ENCODE measurements at places on chromosomes 5 and 9. TPM values are rescaled to one million over a fixed set of nuclear protein-coding genes. Genes with fewer than 3 reads are reported as not detected.

The PCDHB8 gene
- 2.3 TPM for total RNA-seq

The CCL27 gene
- not detected for total RNA-seq

The TSLP gene
- total RNA-seq: 3.7 TPM

The MXD3 gene
- total RNA-seq: 1.9 TPM

The NEURL1B gene
- total RNA-seq: 19.7 TPM

The CSF1R gene
- 11.9 TPM for total RNA-seq

The PHF24 gene
- 0.57 TPM for total RNA-seq

The MEIKIN gene
- not detected for total RNA-seq

The COL5A1 gene
- total RNA-seq: 21.6 TPM

The ADGRD2 gene
- not detected for total RNA-seq

The CHSY3 gene
- total RNA-seq: 3.1 TPM

The TAF7 gene
- 116 TPM for total RNA-seq

GRCh38 chr5:137572042-137572695 lies 73.0 kb upstream of the SPOCK1 start:
- DNase-seq: no peak

DNA sequence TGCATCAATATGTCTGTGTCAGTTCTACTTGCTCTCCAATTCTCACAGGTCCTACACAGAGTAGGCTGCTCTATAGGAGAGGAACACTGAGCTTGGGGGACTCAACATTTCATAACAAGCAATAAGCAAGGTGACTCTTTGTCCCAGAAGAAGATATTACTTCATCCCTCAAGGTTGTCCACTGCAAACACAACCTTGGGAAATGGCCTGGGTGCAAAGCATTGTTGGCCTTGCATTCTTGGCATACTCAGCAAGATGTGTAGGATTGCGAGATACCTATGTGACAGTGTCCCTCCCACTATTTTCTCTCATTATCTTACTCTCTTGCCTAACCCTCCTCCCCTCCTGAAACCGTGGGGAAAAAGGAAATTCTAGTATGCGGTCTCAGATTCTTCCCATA lies 169.8 kb upstream of the FREM1 start:
- no peak for DNase-seq

DNA sequence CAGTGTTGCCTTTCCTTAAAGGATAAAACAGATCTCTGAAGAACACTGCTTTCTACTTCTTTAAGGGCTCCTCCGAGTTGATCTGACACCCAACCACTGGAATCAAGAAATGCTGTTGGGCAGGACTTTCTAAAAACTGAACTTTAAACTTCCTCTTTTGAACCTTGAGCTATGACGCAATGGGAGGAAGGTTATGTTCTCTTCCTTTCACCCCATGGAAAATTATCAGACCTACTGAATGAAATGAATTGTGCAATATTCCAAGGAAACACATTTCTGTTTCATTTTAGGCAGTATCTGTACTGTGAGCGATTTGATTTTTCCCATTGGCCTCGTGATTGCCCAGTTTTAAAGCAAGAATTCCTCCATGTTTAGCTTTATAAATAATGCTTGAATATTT lies 206.0 kb upstream of the PRR16 start:
- no peak for DNase-seq

- DNase-seq: no peak
Measured at GRCh38 chr9:126395439-126396212, 69.0 kb downstream of the MVB12B start.

GRCh38 chr5:133859073-133859472 lies 109.4 kb downstream of the C5orf15 start:
- DNase-seq: peak; percentile 67

GRCh38 chr9:121671612-121672155 lies 20.2 kb downstream of the DAB2IP start:
- no peak for DNase-seq

DNA sequence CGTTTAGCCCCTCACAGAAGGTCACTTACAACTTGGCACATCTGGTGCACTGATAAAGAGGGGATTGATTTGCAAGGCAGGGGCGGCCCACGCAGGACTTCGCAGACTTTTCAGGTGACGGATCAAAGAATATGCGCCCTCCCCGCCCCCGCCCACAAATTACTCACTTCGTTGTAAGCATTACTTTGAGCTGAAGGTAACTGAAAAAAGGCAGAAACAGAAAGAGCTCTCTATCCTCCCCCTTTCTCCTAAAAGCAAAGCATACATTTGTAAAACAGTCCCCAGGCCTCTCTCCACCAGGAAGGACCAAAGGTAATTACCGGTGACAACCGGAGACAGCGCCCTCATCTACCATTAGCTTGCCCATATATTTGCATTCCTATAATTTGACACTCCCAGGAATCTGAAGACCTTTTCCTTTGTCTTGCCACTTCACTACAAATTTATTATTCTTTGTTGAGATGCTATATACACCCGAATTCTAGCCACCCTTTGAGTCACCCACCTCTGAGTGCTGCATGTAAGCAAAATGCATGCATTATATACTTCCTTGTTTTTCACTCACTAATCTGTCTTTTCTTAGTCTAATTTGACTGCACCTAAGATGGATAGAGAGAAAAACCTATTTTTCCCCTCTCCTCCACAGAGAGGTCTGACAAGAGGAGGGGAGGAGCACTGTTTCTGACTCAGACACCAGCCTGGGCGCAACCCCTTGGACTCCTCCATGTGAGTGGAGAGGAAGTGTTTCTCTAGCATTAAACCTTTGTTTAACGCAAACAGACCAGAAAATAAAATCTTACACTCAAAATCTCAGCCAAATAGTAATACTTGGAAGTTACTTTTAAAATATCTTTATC lies 74.7 kb upstream of the SPIN1 start:
- peak; percentile 29 for DNase-seq

GRCh38 chr5:10465726-10466125 lies 24.0 kb downstream of the ROPN1L start:
- DNase-seq: no peak

- DNase-seq: peak; percentile 95
Measured at GRCh38 chr5:58582803-58583491, at the start of gene RAB3C. Gene RAB3C, plus strand, starts transcription at chr5:58583075. Its CDS starts 134 bp downstream, at chr5:58583209.

DNA sequence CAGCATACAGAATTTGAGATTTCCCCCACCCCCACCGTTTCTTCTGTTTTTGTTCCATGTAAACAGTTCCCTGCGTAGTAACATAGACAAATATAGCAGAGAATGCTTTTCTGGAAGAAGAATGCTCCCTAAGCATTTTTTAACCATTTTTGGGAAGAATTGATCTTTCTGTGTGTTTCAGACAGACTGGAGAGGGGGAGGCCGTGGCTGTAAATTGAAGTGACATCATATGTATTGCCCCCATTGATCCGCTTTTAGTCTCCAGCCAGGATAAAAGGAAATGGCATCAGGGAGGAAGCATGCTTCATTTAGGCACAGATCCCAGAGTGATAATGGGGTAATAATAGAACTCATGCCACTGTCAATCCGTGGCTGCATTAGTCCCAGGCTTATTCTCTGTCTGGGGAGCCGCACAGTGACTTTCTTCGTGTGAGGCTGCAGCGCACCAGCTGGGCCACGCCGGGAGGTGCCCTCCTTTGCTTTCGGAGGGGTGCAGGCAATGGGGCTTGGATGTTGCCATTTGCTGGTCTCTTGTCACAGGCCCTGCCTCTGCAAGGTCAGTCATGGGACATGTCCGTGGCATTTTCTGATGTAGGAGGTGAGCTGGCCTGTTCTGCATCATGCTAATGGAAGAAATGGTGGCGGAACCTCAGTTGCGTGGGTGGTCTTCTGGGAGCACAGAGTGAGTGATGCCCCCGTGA lies 261.5 kb downstream of the FANCC start:
- DNase-seq: peak; percentile 78

DNA sequence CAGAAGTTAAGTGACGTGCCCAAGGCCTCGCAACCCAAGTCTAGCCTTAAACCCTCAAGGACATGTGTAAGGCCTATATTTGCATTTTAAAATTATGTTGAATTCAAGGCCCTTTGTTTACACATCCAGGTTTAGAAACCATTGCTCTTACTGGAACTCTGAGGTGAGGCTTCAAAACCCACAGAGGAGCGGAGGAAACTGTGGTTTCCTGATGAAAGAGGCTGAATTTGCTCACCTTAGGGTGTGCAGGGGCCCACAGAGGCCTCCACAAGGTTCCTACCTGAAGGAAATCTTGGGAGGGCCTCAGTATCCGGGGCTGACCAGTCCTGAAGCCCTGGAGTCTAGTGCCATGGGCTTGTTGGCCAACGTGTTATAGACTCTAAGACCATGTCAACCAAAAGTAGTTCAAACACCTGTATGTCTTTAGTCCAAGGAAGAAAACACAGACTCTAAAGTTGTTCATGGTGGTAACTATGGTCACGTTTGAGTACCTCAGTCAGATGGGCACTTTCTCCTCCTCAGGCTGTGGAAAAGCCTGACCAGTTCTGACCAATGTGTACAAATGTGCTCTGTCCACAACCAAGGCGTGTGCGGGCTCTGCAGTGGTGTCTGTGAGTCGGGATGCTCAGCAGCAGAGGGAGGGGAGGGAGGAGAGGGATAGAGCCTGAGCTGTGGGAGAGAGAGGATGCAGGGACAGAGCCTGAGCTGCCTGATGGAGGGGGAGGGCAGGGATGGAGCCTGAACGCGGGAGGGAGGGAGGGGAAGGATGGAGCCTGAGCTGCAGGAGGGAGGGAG lies 124.6 kb upstream of the ERCC6L2 start:
- DNase-seq: no peak

DNA sequence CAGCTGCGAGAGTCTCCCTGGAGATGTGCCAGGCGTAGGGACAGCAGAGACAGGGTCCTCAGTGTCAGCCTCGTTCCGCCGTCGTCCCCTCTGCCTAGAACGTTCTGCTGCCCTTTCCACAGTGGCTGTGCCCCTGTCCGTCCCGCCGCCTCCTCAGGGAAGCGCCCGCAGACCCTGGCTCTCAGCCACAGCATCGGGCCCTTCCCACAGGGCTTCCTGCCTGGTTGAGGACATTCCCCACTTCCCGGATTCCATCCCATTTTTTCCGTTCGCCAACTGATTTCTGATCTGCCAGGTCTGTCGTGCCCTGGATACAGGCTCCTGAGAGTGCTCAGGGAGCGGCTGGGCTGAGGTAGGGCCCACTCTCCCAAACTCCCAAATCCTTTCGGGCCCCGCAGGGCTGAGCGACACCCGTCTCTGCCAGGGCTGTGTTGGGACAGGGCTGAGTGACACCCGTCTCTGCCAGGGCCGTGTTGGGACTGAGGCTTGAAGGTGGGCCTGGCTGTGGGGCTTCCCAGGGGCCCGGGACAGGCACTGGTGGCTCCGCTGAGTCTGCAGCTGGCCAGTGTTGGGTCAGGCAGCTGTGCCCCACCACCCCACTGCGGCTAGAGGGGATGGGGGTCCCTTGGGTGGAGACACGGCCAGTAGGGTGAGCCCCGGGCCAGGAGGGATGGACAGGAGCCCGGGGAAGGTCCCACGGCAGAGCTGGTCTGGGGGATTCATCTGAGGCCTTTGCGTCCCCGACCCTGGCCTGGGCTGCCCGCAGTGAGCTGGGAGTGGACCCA lies 15.9 kb downstream of the DNLZ start:
- no peak for DNase-seq

DNA sequence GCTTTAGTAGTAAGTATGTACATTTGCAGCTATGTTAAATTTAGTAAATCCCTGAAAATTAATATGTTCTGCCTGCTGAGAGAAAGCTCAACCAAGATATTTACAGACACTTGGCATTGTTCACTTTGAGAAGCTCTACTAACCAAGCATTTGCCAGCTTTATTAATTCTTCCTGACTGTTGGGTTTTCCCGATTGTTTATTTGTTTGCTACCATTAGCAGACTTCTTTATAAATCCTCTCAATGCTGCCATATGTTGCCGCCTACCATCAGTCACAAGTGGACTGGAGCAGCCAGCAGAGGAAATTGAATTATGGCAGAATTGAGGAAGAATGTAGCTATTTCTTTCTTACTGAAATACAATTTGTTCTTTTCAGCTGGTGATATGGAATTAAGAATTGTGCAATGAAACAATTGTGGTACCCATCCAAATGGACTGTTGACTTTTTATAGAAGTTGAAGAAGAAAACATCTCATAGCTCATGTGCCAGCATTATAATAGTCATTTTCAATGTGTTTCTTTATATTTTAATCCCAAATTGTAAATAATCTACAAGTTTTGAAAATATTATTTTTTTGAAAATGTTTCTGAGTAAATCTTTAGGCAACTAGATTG lies 588.7 kb upstream of the CDH6 start:
- no peak for DNase-seq

- DNase-seq: no peak
Measured at GRCh38 chr9:79020276-79020675, 551.5 kb upstream of the TLE4 start.

DNA sequence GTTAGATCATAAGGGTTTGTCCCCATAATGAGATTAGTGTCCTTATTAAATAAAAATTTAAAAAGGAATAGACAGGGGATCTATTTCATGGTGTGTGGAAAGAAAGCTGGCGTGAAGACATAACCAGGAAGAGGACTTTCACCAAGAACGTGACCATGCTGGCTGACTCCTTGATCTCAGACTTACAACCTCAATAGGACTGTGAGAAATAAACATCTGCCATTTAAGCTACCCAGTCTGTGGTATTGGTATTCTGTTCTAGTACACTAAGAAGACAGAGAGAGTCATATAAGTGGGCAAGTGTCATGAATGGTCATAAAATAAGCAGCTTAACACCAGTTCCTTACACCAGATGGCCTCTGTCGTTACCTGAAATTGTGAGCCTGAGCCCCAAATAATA lies 259.4 kb upstream of the CCNG1 start:
- no peak for DNase-seq

- peak; percentile 33 for DNase-seq
Measured at GRCh38 chr5:135323227-135323626, 75.8 kb downstream of the MACROH2A1 start.

GRCh38 chr5:31934156-31934555 lies 240.0 kb downstream of the GOLPH3 start:
- no peak for DNase-seq
